Amniotic stem cell (primary cell): ENCODE measurements at places on chromosomes 2 and 18.

DNA sequence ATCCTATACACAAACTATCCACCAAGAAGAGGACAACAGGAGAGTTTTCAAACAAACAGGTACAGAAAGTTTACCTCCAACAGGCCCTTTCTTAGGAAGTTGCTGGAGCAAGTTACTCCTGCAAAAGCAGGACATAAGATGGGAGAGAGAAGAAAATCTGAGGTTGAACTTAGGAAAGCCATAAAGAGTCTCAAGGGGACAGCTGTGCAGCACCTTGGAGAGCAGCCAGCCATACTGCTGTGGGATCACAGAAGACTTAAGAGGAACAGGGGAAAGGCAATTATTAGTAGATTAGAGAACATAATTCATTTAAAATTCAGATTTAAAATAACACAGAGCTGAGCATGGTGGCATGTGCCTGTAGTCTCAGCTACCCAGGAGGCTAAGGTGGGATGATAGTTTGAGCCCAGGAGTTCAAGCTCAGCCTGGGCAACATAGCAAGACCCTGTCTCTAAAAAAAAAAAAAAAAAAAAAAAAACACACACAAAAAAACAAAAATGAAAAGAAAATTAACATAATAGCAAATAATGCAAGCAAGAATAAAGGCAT lies 148.1 kb upstream of the SIX3 start:
- no peak for DNase-seq

GRCh38 chr18:2114765-2115164 lies 456.5 kb downstream of the METTL4 start:
- DNase-seq, result no peak

- DNase-seq, result peak; percentile 5
These were observed 1.8 kb downstream of the RNF138 start for GRCh38 chr18:32093523-32093922.

- DNase-seq, result no peak
These were observed 11.2 kb upstream of the WIPF1 start for GRCh38 chr2:174608866-174609214.

DNA sequence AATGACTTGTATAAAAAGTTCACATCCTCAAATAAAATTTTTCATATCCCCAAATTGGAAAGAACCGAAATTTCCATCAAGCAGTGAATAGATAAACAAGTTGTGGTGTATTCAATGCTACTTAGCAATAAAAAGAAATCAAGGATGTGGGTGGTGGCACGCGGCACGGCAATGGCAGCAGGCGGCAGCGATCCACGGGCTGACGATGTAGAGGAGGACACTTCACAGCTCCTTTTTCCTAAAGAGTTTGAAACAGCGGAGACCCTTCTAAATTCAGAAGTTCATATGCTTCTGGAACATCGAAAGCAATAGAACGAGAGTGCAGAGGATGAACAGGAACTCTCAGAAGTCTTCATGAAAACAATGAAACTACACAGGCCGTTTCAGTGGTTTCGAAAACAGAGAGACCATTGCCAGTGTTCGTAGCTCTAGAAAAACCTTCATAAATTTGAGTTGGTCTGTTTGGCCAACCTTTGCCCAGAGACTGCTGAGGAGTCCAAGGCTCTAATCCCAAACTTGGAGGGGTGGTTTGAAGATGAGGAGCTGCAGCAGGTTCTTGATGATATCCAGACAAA lies 9.8 kb upstream of the IL36A start:
- DNase-seq, result no peak

- no peak for DNase-seq
These were observed 122.1 kb downstream of the RPIA start for GRCh38 chr2:88813612-88814011.
